H9 (cell line): ENCODE measurements at places on chromosomes 12 and 14. TPM values are rescaled to one million over a fixed set of nuclear protein-coding genes. Genes with fewer than 3 reads are reported as not detected.
A peak's percentile ranks its signal among the peaks of the same experiment; 100 is the strongest.

- no peak for DNase-seq
These were observed 218.5 kb downstream of the FUT8 start for GRCh38 chr14:65631040-65631439.

GRCh38 chr14:90510159-90510558 lies 113.3 kb downstream of the CALM1 start:
- peak; percentile 63 for DNase-seq

DNA sequence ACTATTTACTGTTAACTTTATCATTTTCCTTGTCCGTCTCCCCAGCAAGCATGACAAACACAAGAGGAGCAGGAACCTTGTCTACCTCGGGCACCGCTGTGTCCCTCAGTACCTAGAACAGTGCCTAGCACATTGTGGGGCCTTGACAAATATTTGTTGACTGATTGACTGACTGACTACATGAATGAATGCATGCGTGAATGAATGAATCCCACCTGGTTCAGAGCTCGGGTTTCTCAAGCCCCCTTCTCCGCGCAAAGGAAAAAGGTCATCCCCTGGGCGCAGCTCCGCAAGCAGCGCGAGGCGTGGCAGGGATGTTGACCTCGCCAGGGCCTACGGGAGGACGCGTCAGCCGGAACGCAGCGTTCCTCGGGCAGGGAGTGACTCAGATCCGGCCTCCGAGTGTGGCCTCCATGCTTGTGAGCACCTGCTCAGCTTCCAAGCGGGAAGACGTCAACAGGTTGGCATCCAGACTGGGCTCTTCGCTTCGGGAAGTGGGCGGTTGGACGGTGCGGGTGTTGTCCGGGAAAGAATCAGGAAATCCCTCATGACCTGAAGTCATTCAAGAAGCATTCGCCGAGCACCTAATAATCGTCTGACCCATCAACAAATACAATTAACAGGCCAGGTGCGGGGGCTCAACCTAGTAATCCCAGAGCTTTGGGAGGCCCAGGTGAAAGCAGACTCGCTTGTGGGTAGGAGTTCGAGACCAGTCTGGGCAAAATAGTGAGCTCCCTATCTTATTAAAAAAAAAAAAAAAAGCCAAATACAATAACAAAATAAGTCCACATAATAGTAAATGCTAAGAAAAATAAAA lies 13.9 kb upstream of the UBC start:
- peak; percentile 66 for DNase-seq

DNA sequence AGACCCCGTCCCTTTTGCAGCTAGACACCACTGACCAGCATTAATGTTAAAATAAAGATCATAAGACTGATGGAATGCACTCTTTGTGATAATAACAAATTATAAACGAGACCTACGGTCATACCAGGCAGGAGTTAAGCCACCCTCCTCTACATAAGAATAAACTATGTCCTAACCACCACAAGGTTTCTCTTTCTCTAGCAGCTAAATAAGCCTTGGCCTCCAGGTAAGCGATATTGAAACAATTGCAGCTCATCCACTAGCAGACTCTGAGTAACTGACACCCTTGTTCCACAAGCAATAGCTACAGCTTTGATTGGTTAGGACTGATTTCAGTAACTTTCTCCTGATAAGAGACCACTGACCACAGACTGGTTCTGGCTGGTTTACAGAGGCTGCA lies 144.2 kb upstream of the CCDC198 start:
- DNase-seq = no peak

GRCh38 chr14:91009501-91010152 lies 50.8 kb downstream of the RPS6KA5 start:
- no peak for DNase-seq

GRCh38 chr14:50883827-50884197 lies 12.0 kb downstream of the ABHD12B start:
- no peak for DNase-seq

PRB2 gene
- total RNA-seq = not detected in 2 replicates

PTPN21 gene
- 12.9 and 14.3 TPM in 2 replicates for total RNA-seq

MTRFR gene
- 13.0 and 14.8 TPM in 2 replicates for total RNA-seq
